Activated naive CD4-positive, alpha-beta T cell treated with anti-CD3 and anti-CD28 coated beads, Interleukin-2, amount 50 U/mL, for 72 hours (primary cell): ENCODE measurements at places on chromosomes 5 and 9. TPM values are rescaled to one million over a fixed set of nuclear protein-coding genes. Genes with fewer than 3 reads are reported as not detected.

- DNase-seq: no peak
These were observed 79.0 kb downstream of the MED27 start for GRCh38 chr9:132000659-132001058.

DNA sequence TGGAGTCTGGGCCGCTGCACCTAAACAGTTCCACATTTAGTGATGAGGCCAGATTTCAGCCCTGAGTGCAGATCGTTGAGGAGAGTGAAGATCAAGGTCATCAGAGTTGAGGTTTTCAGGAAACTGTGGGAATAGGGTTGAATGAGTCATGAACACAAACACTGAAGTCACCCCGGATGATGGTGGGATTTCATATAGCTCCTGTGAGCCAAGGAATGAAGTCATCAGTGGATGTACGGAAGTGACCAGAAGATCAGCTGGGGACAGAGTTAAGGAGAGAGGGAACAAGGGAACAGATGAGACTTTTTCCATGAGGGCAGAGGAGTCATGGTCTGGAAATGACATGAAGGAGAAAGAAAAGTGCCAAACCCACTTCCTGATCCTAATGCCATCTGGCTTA is 36.5 kb downstream of the PALM2AKAP2 start:
- DNase-seq: no peak

DNA sequence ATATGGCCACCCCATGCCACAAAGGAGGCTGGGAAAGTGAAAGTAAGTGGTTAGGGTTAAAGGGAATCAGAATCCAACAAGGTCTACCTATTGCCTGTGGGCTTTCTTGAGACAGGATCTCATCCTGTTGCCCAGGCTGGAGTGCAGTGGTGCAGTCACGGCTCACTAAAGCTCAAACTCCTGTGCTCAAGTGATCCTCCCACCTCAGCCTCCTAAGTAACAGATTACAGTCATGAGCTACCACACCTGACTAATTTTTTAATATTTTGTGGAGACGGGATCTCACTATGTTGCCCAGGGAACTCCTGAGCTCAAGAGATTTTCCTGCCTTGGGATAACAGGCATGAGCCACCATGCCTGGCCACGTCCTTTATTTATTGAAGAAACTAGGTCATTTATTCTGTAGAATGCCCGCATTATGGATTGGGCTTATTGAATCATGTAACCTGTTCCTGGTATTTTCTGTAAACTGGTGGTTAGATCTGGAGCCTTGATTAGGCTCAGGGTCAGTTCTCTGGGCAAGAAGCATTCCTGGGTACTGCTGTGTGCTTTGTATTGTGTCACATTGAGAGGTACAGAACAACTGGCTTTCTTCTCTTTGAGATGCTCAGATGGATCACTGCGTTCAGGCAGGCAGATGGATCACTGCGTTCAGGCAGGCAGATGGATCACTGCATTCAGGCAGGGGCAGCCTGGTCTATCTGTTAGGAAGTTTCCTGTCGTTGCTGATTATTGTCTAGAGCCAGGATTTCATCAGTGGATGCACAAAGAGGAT is 41.6 kb downstream of the ERGIC1 start:
- DNase-seq: no peak

- DNase-seq: no peak
These were observed 500.1 kb upstream of the SGCD start for GRCh38 chr5:155826611-155827507.

- DNase-seq: no peak
These were observed 234.6 kb downstream of the SPOCK1 start for GRCh38 chr5:137264573-137264972.

EGFLAM gene
- not detected for total RNA-seq

GRCh38 chr5:82309091-82309531 is 31.0 kb upstream of the RPS23 start:
- DNase-seq: no peak

ITGA2 gene
- 3.1 TPM for total RNA-seq

GRCh38 chr5:76236684-76237083 is 153.5 kb downstream of the SV2C start:
- DNase-seq: no peak

DNA sequence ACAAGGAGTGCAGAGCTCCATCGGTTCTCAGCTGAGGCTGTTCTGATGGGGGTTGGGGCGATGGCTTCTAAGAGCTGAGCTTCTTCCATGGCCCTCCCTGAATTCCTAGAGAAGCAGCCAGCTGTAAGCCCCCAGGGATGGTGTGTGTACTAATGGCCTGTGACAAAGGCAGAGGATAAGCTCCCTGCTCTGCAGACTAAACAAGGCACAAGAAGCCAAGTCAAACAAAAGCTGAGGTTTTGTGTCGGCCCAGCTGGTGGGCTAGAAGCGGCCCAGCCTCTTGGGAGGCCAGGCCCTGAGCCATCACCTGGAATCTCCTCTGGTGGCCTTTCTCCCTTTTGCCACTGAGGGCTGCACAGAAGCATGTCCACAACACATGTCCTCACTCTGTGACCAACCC is 75.0 kb upstream of the XPA start:
- no peak for DNase-seq

DNA sequence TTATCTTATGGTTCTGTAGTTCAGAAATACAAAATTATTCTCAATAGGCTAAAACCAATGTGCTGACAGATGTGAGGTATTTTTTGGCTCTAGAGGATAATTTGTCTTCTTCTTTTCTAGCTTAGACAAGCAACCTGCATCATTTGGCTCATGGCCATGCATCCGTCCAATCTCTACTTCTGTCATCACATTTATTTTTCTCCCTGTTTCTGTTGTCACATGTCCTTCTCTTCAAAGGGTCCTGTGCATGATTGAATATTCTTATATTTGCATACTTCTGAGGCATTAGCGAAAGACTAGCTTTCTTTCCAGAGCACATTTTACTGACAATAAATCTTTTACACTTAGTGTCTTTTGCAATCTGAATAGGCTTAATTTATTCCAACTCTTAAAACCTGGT is 564.7 kb downstream of the CDH10 start:
- DNase-seq: no peak

DNA sequence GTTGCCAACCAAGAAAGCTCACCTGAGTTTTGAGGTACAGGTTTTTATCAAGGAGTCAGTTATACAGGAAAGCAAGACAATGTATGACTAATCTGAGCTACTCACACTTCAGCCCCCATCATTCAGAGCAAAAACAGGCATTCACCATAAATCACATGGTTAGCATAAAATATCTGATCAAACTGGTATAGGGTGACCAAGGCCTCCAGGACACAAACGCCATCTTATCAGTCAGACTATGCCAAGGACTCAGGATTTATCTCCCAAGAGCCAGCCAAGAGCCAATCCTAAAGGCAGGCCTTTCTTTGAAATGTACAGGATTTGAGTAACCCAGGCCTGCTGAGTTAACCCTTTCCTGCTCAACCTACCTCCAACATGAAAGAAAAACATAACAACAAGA is 313.0 kb upstream of the NREP start:
- DNase-seq: no peak

DNA sequence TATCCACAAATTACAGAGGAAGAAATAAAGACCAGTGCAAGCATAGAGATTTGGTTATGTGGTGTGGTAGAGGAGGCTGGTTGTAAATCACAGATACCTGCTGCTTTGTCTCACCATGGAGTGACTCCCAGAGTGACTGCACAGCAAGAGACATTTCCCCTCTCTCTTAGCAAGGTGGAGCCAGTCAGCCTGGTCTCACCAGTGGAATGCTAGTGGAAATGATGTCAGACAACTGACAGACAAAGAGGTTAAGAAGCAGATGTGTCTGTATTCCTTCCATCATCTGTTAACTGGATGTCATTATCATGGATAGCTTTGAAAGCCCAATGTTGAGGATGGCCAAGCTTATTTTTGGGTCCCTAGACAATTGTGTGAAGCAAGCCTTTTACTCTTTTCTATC is 509.4 kb upstream of the SEMA6A start:
- no peak for DNase-seq

C9orf153 gene
- 0.39 TPM for total RNA-seq

- no peak for DNase-seq
These were observed 2.8 kb downstream of the LCN15 start for GRCh38 chr9:136761545-136761981.

GRCh38 chr5:35880156-35880555 is 23.5 kb downstream of the IL7R start:
- DNase-seq: no peak

- no peak for DNase-seq
These were observed 850 bp downstream of the RRAGA start for GRCh38 chr9:19049917-19050636.

GRCh38 chr9:78316166-78316892 is 19.4 kb downstream of the PSAT1 start:
- no peak for DNase-seq

- DNase-seq: no peak
These were observed 57.6 kb downstream of the DENND4C start for GRCh38 chr9:19288081-19288480.

DNA sequence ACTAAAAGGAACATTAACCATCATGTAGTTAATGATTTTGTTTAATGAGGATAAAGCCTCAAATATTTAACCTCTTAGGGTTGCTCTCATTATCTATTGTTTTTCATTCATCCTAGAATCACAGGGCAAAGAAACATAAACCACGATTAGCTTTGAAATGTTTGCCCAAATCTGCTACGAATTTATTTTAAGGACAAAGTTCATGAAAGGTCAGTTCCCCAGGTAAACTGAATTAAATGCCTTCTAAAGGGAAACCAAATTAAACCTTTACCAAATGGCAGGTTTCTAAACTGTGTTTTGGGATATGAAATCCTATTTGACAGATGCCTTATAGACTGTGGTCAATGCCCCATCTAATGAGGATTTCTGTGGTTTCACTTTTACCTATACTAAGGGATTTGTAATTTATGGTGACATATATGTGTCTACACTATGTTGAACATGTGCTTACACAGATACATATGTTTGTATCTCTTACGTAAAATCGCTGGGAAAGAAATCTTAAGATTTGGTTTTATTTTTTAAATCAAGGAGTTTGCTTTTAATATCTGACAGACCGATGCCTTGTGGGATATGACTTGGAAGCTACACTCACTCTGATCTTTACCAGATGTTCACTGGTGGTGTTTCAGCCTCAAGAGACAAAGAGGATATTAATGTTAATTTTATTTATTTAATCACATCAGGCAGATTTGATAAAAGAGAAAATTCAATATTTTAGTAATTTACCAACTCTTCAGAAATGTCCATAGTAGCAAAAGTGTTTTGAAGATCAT is 188.4 kb downstream of the GLIS3 start:
- DNase-seq: no peak

BTNL8 gene
- not detected for total RNA-seq
